Frontal cortex (tissue), 4 donors: ENCODE measurements at places on chromosomes 1 and 21.

DNA sequence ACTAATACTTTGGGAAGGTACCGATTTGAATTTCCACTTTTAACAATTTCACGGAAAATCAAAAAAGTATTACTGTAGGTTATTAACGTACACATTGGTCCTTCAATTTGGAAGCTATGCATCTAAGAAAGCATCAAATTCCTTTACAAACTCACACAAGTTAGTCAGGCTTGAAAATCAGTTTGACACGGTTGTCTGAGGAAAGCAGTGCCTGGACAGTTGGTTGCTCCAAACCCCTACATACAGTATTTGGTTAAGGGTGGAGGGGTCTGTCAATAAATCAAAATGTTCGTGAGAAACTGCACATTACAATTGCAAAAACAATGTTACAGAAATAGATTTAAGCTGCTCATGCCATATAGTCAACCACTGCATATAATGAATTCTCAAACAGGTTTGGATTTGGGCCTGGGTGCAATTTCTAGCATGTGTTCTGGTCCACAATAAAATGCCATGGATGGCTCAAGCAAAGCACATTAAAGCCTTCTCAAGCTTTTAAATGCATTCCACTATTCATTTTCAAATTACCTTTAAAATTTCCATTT lies 19.9 kb upstream of the RBM34 start:
- no peak for DNase-seq

DNA sequence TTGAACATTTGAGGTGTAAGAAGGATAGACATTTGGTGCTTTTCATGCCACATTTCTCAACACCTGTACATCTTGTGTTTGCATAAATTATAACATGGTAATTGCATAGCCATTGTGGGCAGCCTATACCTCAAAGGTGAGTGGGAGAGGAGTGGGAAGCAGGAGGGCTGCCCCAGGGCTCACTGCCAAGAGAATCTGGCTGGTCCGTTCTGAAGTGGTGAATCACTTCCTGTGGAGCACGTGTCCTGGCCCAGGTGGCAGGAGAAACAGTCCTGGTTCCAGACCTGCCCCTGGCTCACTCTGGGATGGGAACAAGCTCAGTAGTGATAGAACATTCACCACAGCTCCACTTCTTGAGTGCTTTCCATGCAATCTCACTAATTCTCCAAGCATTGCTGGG lies 11.6 kb upstream of the OLFML2B start:
- DNase-seq: no peak

GRCh38 chr1:222798116-222798515 lies 16.7 kb upstream of the DISP1 start:
- DNase-seq: no peak

DNA sequence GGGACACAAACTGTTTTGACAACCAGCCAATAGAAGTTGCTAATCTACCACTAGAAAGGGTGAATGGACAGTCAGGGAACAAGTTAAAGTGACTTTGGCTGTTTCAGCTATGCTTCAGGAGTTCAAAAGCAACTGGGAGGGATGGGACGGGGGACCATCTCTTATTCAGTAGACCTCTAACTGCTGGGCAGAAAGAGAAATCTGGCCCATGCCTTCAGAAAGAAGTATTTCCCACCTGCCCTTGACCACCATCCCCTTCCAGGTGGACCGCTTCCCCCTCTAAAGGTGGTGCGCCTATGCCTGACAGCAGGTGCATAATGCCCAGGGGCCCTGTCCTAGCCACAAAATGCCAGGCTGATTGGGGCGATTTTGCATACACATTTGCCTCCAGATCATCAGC lies 5.2 kb downstream of the ITPKB start:
- DNase-seq: no peak

- no peak for DNase-seq
These were observed 302.6 kb upstream of the C1orf87 start for GRCh38 chr1:60376196-60376595.

GRCh38 chr1:167782946-167783345 lies 61.2 kb downstream of the MPZL1 start:
- DNase-seq: no peak
